ENCODE measurements at places on chromosomes 2 and 18. TPM values are rescaled to one million over a fixed set of nuclear protein-coding genes. Genes with fewer than 3 reads are reported as not detected.

The REG1B gene
- not detected for total RNA-seq

- DNase-seq, result no peak
These were observed 80.6 kb downstream of the TRABD2A start for GRCh38 chr2:84800194-84800805.

DNA sequence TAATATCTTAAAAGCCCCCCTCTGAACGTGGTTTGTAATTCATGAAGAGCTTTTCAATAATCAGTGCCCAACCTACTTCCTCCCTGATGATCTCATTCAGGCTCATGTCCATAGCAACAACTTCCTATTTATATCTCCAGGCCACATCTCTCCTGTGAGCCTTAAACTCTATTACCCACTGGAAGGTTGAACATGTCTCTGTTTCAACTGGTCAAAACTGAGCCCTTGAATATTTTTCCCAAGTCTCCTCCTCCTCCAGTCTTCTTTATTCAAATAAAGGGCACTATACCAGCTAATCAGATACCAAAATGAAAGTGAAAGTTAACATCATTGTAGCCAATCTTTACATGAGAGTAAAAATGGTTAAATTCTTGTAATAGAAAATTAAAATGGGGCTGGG is 63.7 kb upstream of the ITGA4 start:
- no peak for DNase-seq

DNA sequence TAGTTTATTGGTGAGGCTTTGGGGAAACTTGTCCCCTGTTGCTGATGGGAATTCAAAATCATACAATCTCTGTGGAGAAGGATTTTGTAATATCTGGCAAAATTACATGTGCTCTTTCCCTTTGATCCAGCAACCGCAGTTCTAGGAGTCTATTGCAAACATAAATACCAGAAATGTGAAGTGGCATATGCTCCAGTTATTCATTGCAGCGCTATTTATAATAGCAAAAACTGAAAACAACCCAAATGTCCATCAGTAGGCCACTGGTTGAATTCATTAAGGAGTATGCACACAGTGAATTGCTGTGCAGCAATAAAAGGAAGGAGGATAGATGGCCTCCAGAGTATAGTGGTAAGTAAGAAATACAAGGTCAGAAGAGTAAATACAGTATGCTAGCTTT is 76.5 kb downstream of the HNRNPLL start:
- no peak for DNase-seq

- no peak for DNase-seq
These were observed 124.4 kb downstream of the GRB14 start for GRCh38 chr2:164496881-164497280.

Data from left ventricle myocardium inferior (tissue), 1 donor.